ENCODE measurements at places on chromosomes 11 and 22. TPM values are rescaled to one million over a fixed set of nuclear protein-coding genes. Genes with fewer than 3 reads are reported as not detected.

Gene OR51E2
- total RNA-seq = not detected

Gene MYO18B
- not detected for total RNA-seq

Gene RGL4
- total RNA-seq = 1.9 TPM

Gene SERPING1
- total RNA-seq = 471 TPM

Gene OR5A1
- total RNA-seq = not detected

Gene LRRC55
- 0.12 TPM for total RNA-seq

Gene TSGA10IP
- total RNA-seq = not detected

Gene P2RY2
- total RNA-seq = 6.5 TPM

DNA sequence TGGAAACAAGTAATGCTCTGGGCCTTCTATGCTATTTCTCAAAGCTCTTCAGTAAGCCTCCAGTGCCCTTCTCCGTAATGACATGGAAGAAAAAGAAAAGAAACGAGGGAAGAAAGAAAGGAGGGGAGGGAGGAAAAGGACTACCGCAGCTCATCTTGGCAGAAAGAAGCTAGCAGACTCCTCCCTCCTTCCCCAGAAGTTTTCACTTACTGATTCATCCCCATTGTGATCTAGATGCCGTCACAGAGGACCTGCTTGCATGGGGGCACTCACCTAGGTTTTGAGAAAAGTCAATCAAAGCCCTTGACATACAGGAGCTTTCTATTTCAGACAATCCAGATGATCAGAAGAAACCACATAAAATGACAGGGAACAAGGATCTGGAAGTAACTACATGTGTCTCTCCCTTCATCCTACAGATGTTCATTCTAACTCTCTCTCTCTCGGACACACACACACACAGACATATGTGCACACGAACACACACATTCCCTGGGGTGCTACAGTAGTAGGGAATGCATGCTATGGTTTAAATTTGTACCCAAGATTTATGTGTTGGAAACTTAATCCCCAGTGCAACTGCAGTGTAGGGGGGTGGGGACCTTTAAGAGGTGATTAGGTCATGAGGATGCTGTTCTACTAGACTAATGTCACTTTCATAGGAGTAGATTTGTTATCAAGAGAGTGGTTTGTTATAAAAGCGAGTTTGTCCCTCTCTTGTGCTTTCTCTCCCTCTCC is 37.6 kb upstream of the RCN1 start:
- no peak for DNase-seq

GRCh38 chr11:96194581-96195374 is 148.2 kb downstream of the MAML2 start:
- no peak for DNase-seq

DNA sequence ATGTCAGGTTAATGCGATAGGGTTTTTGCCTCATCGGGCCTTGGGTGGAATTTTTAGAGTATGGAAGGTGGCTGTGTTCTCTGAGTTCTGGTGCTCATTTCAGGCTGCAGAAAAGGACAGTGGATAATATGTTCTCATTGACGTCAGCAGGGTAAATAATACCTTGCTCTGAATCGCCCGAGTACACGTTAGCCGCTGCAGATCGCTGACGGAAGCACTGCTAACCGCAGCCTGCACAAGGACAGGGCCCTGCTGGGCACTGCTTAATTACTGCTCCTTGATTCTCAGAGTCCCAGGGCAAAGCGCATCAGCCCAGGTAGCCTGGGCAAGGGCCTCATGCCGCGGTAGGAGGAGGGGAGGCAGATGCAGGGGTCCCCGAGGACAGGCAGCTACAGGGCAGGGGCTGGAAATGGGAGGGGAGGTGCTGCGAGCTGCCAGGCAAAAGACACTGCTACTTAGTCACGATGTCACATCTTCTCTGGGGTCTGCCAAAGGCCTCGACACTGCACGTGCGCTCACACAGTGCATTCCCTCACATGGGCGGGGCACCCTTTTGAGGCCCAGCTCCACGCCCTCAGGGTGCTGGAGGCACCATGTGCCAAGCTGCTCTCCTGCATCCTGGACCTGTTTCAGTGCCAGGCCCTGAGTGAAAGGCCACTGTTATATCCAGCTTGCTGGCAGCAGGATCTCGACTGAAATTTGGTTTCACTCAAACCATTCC is 35.2 kb downstream of the PPP2R1B start:
- no peak for DNase-seq

DNA sequence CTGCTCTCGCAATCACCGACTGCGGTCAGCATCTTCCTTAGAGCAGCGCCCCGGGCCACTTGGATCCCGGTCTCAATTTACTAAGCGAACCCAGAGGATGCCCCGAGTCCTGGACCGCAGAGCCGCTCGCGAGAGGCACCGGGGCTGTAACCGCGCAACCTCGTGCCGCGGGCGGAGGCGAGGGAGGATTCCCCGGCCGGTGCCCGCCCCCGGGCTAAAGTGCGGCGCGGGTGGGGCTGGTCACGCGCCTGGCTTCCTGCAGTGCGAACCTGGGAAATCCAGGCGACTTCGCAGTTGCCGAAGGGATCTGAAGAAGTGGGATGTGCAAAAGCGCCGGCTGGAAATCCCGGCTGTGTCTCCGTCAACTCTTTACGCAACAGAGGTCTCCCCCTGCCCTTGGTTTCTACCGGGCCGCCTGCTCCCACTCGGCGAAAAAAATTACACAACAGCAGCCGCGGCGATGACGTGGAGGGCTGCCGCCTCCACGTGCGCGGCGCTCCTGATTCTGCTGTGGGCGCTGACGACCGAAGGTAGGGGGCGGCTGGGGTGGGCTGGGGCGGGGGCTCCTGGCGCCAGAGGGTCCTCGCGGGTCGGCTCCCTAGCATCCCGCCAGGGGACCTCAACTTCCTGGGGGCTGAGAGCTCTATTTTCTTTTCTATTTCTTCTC is at the start of gene NCR3LG1:
TSS of gene NCR3LG1 (plus strand) at position 291 of the 667 bp plus-strand sequence. CDS start at position 461, 170 bp downstream.
- peak; percentile 74 for DNase-seq

GRCh38 chr11:114563077-114563476 is 3.4 kb upstream of the NXPE1 start:
- DNase-seq = no peak

- no peak for DNase-seq
Observed at GRCh38 chr11:10543782-10544181, 2.8 kb upstream of the RNF141 start.

Data from lower lobe of right lung (tissue), 2 donors.